Gastroesophageal sphincter (tissue), 4 donors: ENCODE measurements at places on chromosomes 2 and 18.

- H3K27me3 ChIP-seq: peaks cover 5% of the 10 kb centered on the region
- no peak overlapping the region for H3K27ac ChIP-seq
- no peaks in the 10 kb centered on the region for H3K36me3 ChIP-seq
- H3K4me3 ChIP-seq: no peak overlapping the region
- ATAC-seq: no peak
Measured at GRCh38 chr2:129078548-129078947, 759.9 kb upstream of the HS6ST1 start.

DNA sequence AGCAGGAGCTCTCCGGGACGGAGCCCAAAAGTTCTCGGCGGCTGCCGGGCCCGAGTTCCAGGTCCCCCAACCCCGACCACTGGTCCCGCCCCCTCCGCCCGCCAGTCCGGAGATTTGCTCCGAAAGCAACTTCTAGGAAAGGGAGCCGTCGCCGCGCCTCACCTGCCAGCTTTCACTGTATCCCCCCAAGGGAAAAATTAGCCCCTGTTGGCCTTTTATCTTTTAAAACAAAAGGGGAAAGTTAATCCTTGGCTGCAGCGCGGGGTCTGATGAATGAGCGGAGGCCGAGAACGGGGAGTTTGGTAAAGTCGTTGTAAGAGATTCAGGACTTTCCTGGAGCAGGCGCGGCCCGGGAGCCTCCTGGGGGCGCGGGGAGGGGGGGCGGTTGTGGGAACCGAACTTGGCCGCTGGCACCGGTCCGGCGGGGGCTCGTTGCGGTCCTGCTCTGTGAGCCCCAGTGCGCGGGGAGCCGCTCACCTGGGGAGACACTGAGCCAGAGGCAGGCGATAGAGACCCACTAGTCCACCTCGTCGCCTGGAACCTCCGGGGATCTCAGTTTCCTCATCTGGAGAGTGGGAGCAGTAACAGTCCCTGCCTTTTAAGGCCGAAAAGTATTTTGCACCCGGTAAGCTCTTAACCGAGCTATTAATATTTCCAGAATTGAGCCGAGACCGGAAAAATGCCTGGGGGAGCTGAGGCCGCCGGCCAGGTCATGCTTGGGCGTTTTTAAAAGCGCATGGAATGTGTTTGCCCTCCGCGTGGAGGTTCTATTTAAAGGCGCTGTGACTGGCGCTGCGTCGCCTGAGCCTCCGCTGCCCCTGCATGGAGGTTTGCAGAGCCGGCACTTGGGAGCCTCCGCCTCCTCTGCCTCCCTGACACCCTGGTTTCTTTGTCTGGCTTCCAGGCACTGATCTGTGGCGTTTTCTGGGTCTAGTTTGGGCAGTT, 1.1 kb downstream of the EFHD1 start:
- H3K36me3 ChIP-seq: no peaks in the 10 kb centered on the region
- peaks cover 62% of the 10 kb centered on the region for H3K27me3 ChIP-seq
- no peak overlapping the region for H3K27ac ChIP-seq
- H3K4me3 ChIP-seq: peak overlapping the region; percentile 68

DNA sequence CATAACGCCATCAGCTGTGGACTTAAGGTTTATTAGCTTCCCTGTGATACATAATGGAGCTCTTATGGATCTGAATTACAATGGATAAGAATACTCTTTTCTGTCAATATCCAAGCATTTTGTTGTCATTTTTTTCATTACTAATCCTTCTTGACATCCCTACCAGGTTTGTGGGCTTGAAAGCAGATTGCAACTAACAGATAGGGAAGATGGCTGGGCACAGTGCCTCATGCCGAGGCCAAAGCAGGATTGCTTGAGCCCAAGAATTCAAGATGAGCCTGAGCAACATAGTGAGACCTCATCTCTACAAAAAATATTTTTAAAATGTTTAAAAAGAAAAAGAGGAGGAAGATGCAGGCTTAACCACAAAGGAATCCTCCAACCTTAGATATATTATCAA, 42.4 kb downstream of the ASXL2 start:
- no peak overlapping the region for H3K27ac ChIP-seq
- H3K4me3 ChIP-seq: no peak overlapping the region
- peaks cover 7% of the 10 kb centered on the region for H3K4me1 ChIP-seq
- no peak for ATAC-seq
- H3K36me3 ChIP-seq: no peaks in the 10 kb centered on the region

DNA sequence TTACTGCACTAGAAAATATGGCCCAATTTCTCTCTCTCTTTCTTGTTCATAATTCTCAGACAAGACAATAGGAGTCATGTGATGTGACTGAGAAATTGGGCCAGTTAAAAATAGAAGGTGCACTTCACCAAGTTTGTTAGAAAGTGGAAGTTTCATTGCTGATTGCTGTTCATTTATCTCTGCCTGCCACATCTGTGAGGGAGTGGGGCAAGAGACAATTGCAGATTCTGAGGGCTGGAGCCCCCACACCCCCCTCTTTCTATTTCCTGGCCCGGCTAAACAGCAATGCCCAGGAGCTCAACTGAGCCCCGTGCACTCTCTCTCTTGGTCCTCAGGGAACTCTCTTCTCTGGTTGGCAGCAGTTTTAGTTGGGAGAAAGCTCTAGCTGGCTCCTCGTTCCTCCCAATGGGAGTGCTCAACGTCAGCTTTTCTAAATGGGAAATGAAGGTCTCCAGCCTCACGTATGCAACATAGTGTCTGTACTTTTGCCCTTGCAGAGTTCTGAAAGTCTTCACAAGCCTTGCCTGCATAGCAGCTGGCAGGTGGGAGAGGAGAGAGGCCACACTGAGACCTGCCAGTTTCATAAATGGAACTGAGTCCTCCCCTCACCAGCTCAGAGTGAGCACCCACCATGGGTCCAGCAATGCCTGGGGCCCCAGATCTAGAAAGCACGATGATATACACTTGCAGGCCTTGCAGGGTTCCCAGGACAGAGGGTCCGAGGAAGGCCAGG, 115.7 kb downstream of the MYCN start:
- no peak overlapping the region for H3K4me3 ChIP-seq
- H3K4me1 ChIP-seq: no peaks in the 10 kb centered on the region
- H3K27me3 ChIP-seq: no peaks in the 10 kb centered on the region
- H3K27ac ChIP-seq: no peak overlapping the region
- no peaks in the 10 kb centered on the region for H3K36me3 ChIP-seq

GRCh38 chr2:83331810-83332209, 1127.3 kb downstream of the SUCLG1 start:
- no peaks in the 10 kb centered on the region for H3K27me3 ChIP-seq
- H3K4me1 ChIP-seq: no peaks in the 10 kb centered on the region
- no peaks in the 10 kb centered on the region for H3K36me3 ChIP-seq
- H3K27ac ChIP-seq: no peak overlapping the region
- no peak for ATAC-seq

DNA sequence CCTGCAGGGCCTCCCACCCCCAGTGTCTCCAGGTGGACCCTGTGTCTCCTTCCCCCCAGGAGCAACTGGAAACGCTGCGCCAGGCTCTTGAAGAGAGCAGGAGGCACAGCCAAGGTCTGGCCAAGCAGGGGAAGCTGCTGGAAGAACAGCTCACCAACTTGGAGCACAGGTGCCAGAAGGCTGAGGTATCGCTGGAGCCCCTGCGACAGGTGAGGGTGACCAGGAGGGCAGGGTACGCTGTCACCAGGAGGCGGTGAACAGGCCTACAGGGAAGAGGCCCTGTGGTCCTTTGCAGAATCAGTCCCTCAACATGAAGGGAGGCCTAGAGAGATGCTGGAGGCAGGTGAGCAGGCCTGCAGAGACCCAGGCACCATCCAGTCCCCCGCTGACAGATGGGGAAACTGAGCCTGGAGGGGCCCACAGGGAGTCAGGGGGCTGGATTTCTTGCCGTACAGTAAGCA, 15.6 kb upstream of the SNED1 start:
- H3K4me3 ChIP-seq: no peak overlapping the region
- H3K4me1 ChIP-seq: no peaks in the 10 kb centered on the region
- peaks cover 48% of the 10 kb centered on the region for H3K27me3 ChIP-seq
- no peak for ATAC-seq
- H3K27ac ChIP-seq: no peak overlapping the region
